ENCODE measurements at places on chromosomes 5 and 9.

GRCh38 chr9:19385786-19386501, 5.9 kb upstream of the RPS6 start:
- no peak for DNase-seq

DNA sequence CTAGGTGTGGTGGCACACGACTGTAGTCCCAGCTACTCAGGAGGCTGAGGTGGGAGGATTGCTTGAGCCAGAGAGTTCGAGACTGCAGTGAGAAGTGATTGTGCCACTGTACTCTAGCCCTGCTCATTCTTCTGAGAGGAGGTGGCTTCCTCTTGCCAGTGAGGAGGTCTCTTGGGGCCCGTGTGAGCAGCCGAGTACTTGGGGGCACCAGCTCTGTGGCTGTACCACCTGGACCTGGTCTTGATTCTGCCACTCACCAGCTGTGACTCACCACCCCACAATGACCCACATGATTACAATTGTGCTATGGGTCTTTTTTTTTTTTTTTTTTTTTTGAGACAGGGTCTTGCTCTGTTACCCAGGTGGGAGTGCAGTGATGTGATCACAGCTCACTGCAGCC, 18.0 kb upstream of the CRB2 start:
- no peak for DNase-seq

DNA sequence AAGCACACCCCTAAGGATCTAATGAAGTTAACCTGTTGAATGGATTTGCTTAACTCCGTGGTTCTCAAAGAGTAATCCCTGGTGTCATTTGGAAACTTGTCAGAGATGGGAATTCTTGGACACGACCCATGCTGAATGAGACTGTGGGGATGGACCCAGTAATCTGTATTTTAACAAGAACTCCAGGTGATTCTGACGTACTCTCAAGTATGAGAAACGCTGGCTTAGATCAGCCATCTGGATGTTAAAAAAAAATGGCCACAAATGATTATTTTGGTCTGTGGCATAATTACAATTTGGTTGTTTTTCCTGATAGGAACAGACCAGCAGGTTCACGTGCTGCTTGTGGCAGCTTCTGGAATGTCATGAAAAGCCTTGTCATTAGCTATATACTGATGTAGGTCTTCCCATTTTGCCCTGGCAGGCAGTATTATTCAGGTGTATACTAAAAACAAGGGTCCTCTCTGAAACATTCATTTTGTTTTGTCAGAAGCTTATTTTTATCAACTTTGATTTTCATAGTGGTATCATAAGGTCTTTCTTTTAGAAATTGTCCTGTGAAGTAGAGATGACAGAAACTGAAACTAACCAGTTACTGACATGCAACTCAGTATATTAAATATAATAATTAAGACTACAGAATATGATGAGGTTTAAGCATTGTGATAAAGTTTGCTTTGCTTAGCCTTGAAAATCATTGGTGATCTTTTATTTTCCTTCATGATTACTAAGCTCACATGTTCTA, 15.4 kb downstream of the CPEB4 start:
- no peak for DNase-seq

DNA sequence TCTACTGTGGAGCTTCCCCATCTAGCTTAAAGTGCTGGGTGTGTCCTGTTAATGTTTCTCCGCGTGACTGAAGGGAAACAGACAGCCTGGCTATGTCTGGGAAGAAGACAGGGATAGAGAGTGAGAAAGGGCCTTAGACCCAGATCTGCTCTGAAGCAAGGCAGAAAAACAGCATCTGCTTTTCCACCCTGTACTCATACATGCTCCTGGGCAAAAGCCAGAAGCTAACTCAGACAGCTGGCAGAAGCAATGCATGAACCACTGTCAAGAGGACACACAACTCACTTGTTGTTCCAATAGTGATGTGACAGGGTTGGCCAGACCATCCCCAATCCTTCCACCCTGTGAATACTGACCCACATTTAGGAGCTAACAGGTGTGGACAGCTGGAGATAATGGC, 63.3 kb downstream of the DPYSL3 start:
- DNase-seq = no peak

- no peak for DNase-seq
Measured at GRCh38 chr9:137049544-137050449, 3.8 kb upstream of the NPDC1 start.

GRCh38 chr9:35110327-35110761, 5.3 kb downstream of the ATOSB start:
- DNase-seq = no peak

- no peak for DNase-seq
Measured at GRCh38 chr9:102360846-102361245, 622.4 kb upstream of the GRIN3A start.

GRCh38 chr9:112002847-112003457, 106.3 kb downstream of the UGCG start:
- DNase-seq = no peak

GRCh38 chr9:80871596-80871995, 817.8 kb downstream of the TLE1 start:
- no peak for DNase-seq

GRCh38 chr5:150404941-150405816, 7.5 kb downstream of the CD74 start:
- DNase-seq = no peak

DNA sequence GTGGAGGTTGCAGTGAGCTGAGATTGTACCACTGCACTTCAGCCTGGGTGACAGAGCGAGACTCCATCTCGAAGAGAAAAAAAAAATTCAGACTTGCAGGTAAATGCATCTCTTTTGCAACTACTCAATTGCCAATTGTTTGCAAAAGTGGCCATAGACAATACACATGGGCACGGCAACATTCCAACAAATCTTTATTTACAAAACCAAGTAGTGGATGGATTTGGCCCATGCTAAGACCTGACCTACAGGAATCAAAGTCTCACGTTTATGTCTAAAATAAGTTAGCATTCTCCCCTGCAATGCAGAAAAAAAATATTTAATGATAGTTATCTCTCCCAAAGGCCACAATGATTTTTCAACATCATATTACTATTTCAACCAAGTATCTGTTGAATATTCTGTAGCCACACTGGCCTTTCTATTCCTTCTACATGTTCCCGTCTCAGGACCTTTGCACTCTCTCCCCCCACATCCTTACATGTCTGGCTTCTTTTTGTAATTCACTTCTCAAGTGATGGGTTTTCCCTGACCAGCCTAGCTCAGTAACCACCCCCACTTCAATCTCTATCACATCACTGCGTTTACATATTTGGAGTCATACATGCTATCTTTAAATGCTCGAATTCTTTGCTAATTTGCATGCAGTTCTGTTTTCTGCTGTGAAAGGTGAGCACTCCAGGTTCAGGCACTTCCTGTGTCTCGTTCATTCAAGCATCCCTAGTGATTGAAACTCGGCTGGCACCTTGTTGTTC, 54.2 kb downstream of the FNBP1 start:
- DNase-seq = no peak

DNA sequence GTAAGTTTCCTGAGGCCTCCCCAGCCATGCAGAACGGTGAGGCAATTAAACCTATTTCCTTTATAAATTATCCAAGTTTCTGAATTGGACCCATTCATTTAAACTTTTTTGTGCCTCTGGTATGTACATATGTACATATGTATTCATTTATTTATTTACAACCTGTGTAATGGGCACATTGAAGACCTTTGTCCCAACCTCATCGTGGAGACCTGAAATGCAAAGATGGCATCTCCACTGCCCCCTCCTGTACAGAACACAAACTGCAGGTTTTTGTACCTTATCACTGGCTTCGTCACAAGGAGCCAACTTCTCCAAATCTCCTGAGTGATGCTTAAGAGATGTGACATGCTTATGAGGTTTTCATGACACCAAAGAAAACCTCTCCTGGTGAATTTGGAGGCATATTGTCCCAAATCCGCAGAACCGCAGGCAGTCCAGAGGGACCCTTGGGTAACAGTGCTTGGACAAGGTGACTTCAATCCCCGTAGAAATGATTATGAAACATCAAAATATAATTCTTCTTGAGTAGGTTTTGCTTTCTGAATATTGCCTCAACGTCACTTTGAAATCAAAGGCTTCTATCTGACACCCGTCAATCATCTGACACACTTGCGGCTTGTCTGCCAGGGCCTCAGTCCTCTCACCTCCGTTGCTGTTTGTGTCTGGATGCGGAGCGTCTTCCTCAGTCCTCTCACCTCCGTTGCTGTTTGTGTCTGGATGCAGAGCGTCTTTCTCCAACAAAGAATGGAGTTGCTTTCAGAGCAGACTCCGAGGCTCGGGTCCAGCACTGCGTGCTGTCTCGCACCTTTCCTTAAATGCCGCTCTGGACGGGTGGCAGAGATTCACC, 135.0 kb upstream of the IRX4 start:
- no peak for DNase-seq

- no peak for DNase-seq
Measured at GRCh38 chr5:35230038-35230611, at the start of gene PRLR. Gene PRLR, minus strand, starts transcription at chr5:35230487. Its CDS starts 140,867 bp downstream, at chr5:35089620.

DNA sequence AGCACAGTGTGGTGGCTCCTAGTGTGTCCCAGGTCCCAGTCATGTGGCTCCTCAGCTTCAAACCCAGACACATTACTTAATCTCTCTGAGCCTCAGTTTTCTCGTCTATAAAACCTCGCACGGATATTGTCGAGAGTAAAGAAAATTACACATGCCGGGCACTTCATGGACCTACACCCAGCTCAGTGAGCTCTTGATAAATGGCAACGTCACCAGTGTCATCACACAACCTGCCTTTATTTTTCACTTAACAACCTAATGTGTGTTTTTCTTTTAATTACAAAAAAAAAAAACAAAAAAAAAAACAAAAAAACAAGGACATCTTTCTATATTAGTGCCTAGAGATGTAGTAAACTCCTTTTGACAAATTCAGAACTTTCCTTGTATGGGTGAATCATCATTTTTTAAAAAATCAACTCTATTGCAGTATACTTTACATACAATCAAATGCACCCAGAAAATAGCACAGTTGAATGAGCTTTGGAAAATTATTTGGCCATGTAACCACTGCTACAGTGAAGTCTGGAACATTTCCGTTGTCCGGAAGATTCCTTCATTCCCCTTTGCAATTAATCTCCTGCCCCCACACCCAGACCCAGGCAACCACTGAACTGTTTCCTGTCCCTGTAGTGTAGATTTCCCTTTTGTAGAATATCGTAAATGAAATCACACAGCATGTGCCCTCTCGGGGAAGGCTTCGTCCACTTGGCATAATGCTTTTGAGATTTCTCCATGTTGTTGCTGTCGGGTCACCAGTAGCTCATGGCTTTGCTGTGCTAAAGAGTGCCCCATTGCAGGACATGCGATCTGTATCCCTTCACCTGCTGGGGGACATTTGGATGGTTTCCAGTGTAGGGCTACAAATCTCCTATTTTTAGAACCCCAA, 100.4 kb upstream of the LARP1 start:
- DNase-seq = no peak

DNA sequence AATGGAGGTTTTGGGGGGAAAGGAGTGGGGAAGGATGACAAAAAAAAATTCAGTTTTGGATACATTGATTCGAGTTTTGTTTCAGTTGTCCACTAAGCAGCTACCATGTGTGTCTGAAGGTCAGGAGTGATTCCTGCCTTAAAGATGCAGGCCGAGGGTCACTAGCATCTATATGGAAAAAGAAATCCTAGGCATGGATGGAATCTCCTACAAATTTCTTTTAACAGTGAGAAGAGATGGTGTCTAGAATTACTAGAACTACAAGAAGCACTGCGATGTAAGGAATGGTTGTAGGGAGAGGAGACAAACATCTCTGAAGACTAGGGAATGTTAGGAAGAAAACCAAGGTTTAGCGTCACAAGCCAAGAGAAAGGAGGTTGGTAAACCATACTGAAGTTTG, 19.6 kb upstream of the TRIO start:
- no peak for DNase-seq

GRCh38 chr5:114449860-114450421, 88.1 kb downstream of the KCNN2 start:
- peak; percentile 0 for DNase-seq

DNA sequence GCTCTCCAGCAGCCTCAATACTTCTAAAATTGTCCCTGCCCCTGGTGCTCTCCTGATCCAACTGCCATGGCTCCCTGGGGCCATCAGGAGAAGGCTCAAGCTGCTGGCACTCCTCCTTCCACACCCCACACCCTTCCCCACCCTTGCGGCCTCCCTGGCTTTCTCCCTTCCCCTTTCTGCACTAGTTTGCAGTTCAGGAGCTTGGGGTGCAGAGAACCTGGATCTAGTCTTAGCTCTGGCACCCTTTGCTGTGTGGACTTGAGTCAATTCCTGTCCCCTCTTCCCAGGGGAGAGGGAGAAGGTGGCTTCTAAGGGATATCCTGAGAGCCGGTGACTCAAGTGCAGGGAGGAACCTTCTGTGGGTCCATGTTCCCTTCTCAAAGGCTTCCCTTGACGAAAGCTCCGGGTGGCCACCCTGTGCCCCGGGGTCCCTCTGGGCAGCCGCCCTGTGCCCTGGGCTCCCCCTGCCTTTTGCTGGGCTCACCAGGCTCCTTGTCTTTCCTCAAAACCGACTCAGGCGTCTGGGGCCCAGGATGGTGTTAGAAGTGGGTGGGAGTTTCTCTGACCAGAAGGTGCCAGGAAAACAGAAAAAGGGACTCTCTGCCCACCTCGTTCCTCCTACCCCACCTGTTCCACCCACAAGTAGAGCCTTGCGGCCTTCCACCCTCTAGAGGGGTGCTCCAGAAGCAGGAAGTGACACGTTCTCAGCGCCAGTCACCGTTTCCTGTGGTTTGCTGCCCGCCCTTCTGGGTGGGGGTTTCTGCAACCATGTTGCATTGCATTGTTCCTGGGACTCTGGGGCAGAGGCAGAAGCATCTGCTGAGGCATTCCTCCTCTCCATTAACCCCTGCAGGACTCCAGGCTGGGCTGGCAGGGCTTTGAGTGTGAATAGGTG, 15.0 kb downstream of the GLIPR2 start:
- DNase-seq = no peak

DNA sequence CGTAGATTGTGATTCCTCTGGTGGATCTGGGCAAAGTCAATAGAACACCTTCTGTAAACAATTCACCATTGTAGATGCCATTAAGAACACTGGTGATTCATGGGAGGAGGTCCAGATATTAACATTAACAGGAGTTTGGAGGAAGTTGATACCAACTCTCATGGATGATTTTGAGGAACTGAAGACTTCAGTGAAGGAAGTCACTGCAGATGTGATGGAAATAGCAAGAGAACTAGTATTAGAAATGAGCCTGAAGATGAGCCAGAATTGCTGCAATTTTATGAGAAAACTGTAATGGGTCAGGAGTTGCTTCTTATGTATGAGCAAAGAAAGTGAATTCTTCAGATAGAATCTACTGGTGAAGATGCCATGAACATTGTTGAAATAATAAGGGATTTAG, 26.9 kb downstream of the TCERG1 start:
- DNase-seq = no peak

DNA sequence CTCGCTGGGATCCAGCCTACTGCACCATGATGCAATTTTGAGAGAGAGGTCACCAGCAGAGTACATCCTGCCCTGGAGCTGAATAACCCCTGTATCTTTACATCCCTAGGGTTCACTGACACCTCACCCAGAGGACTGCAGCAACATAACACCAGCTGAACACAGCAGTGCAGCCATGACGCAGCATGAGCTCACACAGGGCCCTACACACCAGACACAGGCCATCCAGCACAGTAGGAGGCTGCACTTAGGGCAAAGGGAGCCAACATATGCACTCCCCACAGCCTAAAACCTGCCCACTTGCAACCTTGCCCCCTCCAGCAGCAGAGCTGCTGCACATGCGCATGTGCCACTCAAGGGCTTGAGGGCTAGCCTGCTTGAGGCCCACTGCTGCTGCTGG, 157.3 kb upstream of the SMARCA2 start:
- DNase-seq = no peak

Measured in NCI-H2227 treated with DMSO at 0.1 percent for 48 hours (cell line).